RCC 7860 (cell line): ENCODE measurements at places on chromosomes 12 and 14.

GRCh38 chr14:106058342-106058741 lies 532.0 kb downstream of the TMEM121 start:
- DNase-seq, result no peak

GRCh38 chr12:13584541-13584940 lies 388.0 kb downstream of the EMP1 start:
- no peak for DNase-seq

- DNase-seq, result peak; percentile 33
Observed at GRCh38 chr14:73764406-73765280, 50.5 kb upstream of the PNMA1 start.

DNA sequence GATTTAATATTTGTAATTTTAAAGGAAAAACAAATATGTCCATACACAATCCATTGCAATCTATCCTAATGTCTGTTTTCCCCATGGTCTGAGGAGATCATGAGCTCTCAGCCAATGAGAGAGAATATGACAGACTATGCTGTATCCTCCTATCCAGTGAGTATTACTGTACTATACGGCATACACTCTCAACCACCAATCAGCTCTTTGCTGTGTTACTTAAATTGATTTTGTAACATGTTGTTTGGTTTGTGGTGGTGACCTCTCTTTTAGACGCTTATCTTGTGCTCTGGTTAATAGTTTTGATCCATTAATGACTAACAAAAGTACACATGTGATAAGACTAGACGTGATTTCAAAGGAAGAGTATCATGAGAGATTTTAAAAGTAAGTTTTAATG lies 231.5 kb upstream of the FOXN3 start:
- no peak for DNase-seq
